Stimulated activated CD8-positive, alpha-beta memory T cell treated with anti-CD3 and anti-CD28 coated beads, Interleukin-4, amount 100 ng/mL, for 1 hour (primary cell): ENCODE measurements at places on chromosomes 13 and 19.

- no peak for DNase-seq
Observed at GRCh38 chr19:7469669-7470285, 19.1 kb downstream of the PEX11G start.

- DNase-seq = peak; percentile 3
Observed at GRCh38 chr19:33000510-33000909, 28.5 kb downstream of the FAAP24 start.

DNA sequence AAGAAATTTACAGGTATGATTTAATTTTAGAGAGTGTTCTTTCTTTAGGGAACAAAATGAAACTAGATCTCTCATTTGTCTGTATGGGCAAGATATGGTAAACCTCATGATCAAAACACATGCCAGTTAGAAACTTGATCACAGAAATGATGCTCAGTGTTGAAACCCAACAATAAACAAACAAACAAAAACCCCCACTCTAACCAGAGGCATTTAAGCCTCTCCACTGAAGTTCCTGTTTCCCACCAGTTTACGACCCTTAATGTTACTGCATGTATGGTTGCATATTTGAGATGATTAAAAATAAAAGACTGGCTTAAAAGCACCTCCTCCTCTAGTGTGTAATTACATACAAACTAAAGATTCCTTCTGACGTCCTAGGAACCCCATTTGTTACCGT, 293.3 kb upstream of the MAB21L1 start:
- DNase-seq = no peak

- DNase-seq = no peak
Observed at GRCh38 chr13:96492766-96493165, 402.9 kb downstream of the HS6ST3 start.
